Activated naive CD4-positive, alpha-beta T cell (primary cell): ENCODE measurements at places on chromosomes 6 and 20.

- DNase-seq, result no peak
These were observed 16.8 kb upstream of the SIRPG start for GRCh38 chr20:1674361-1674760.

GRCh38 chr6:80508885-80509630 lies 402.6 kb downstream of the BCKDHB start:
- no peak for DNase-seq

GRCh38 chr20:53575481-53576194 lies 18.0 kb downstream of the ZNF217 start:
- no peak for DNase-seq

DNA sequence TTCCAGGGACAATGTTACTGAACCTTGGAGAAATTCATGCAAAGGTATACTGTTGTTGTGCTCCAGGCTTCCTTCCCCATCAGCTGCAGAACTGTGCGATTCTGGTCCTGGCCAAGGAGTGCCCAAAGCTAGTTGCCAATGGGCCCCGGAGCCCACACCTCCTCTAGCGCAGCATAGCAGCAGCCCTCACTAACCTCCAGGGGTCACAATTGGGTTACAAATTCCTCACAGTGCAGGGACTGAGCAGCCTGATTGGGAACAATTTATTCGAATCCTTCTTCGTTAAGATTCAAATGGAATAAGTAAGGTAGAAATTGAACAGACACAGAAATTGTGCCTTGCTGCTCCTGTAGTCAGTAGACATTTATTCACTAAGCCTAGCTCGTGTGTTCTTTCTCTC lies 284.9 kb downstream of the PRKN start:
- DNase-seq, result no peak

DNA sequence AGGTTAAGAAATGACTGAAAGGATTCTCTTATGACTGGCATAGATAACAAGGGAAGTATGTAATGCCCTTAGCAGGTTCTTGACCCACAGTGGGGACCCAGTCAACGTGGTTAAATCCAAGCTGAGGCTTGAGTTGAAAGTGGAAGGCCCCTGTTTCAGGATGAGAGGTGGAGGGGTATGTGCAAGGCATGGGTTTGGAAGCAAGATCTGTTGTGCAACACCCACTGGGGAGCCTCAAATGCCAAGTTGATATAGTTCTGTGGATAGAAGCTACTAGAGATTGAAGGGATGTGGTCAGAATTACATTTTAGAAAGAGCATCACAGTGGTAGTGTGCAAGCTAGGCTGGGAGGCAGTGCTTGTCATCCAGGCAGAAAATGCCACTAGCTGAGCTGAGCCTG lies 5.1 kb downstream of the PABPC1L start:
- DNase-seq, result no peak

- no peak for DNase-seq
These were observed 220.2 kb downstream of the ATXN1 start for GRCh38 chr6:16540804-16541752.

GRCh38 chr6:33076406-33076934 lies 680 bp downstream of the HLA-DPB1 start:
- no peak for DNase-seq

- DNase-seq, result no peak
These were observed 25.6 kb downstream of the BLTP3A start for GRCh38 chr6:34817446-34817845.

- DNase-seq, result no peak
These were observed 205.5 kb downstream of the MMUT start for GRCh38 chr6:49257549-49257948.

DNA sequence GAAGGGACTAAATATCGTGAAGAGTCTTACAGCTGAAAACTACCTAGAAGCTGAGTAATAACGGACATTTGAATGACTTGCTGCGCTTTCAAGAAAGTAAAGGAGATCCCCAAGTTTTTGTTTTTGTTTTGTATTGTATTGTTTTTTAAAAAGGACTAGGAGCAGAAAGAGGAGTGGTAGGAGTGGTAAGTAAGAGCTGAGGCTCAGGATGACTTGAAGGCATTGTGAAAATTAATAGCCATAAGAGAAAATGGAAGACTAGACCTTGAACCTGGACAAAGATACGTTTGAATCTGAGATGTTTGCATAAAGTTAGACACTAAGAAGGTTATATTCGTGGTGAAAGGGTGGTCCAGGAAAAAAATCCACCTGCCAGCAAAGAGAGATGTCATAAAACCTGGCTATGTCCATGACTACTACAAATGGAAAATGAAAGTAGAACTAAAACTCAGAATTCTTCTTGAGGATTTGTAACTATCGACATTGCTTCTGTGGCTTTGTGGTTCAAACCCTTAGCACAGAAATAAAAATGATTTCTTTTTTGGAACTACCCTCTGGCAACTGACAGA lies 824.8 kb upstream of the FLRT3 start:
- DNase-seq, result no peak

- DNase-seq, result no peak
These were observed 11.3 kb downstream of the PPP1R3G start for GRCh38 chr6:5096482-5096881.

DNA sequence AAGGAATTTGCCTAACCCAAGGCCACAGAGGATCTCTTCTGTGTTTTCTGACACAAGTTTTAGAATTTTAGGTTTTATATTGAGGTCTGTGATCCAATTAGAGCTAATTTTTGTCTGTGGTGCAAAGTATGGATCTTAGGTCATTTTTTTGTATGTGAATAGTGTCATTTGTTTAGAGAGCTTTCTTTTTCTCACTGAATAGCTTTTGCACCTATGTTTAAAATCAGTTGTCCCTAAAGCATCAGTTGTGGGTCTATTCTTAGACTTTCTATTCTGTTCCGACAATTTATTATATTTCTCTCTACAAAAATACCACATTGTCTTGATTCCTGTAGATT lies 341 bp upstream of the MCM9 start:
- no peak for DNase-seq

DNA sequence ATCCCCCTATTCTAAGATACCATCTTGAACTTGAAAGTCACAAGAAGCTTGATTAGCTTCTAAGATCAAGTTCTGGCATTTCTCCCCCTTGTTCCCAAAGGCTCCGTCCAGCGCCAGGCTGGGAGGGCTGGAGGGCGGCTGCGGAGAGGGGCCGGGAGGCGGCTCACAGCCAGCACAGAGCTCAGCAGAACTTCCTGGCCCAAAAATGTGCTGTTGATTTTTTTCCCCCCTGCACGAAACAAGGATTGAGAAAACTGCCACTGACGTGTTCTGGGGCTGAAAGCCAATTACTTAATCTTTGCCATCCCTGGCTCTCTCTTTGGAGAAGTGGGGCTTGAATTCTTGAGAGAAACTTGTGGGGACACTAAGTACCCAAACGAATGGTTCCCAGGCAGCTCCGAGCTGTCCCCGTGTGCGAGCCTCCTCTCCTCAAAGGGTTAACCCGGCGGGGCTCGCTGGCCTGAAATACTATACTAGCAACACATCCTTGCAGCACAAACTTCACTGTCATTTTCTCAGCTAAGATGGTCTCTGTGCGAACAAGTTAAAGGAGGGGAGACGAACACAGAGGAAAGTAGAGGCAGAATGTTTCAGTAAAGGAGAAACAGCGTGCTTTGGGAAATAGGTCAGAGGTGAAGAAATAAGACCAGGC lies 452 bp downstream of the TRAF3IP2 start:
- no peak for DNase-seq

DNA sequence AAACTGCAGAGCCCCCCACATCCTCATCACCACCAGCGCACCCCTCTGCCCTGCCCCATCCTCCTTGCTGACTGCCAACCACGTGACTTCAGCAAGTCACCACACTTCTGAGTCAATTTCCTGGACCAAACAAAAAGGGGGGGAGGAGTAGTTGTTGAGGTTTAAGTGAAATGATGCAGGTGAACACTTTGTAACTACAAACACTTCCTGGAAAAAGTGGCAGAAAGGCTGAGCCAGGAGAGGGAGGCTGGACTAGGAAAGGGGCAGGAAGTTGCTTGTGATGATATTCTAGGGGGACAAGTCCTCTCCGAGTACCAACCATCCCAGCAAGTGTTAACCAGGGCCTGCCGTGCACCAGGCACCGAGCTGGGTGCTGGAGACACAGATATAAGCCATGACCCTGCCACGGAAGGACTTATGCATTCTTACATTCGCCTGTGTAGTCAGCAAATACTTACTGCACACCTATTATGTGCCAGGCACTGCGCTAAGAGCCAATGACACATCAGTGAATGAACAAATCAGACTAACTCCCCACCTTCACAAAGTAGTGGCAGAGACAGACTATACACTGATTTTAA lies 67.3 kb downstream of the PREX1 start:
- peak; percentile 45 for DNase-seq

GRCh38 chr20:48622421-48622820 lies 205.4 kb downstream of the PREX1 start:
- no peak for DNase-seq

DNA sequence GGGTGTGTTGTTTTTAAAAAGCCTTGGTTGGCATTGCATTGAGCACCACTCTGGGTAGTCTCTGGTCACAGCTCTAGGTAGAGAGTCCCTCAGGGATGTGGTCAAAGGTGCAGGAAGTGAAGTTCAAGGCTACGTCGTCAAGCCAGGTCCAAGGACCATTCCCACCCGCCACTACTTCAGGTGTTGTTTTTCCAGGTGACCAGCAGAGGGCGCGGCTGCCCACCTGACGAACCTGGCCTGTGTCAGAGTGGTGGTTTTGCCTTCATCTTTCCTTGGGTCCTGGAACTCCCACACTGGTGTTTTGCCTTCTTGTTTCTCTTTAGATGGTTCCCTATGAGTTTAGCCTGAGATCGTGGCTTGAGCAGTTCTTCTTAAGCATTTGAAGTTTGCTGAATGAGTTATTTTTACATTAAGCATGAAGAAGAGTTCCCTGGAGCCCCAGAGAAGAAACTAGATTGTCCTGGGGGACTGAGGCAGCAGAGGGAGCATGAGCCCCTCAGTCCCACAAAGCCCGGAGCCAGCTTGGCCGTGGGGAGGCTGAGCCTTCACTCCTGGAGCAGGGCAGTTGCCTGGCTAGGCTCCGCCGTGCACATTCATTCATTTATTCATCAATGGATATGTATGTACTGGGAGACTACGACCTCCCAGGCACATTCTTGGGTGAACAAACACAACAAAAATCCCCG lies 5.6 kb upstream of the PHACTR3 start:
- DNase-seq, result no peak

DNA sequence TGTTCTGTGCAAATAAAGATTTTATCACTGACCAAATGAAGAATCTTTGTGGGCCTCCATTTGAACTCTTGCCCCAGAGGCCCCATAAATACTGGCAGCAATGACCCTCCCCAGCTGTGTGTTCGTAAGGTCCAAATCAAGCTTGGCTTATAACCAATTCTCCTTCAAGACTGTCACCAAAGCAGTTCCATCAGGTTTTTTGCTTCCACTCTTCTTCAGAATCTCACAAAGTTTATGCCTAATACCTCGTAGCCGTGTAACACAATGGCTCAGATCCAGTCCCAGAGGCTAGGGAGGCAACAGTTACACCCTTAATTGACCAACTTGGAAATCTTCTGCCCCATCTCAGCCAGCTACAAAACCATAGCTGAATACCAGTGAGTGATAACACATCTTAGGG lies 120.5 kb downstream of the HIVEP2 start:
- DNase-seq, result no peak

DNA sequence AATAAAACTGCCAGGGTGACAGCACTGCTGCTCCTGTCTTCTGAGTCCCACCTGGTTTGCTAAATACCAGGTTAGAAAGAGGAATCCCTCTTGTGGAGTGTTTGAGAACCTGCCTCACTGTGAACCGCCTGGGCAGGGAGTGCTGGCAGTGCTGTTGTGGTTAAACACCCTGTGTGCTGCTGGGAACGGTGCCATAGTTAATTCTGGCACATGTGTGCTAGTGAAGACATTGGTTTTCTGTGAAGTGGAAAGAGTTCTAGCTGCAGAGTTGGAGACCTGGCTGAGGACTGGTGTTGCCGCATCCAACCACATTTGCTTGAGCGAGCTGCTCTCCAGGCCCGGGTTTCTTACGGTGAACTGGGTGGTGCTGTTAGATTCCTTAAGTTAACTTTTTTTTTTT lies 72.7 kb downstream of the IGF2R start:
- no peak for DNase-seq

DNA sequence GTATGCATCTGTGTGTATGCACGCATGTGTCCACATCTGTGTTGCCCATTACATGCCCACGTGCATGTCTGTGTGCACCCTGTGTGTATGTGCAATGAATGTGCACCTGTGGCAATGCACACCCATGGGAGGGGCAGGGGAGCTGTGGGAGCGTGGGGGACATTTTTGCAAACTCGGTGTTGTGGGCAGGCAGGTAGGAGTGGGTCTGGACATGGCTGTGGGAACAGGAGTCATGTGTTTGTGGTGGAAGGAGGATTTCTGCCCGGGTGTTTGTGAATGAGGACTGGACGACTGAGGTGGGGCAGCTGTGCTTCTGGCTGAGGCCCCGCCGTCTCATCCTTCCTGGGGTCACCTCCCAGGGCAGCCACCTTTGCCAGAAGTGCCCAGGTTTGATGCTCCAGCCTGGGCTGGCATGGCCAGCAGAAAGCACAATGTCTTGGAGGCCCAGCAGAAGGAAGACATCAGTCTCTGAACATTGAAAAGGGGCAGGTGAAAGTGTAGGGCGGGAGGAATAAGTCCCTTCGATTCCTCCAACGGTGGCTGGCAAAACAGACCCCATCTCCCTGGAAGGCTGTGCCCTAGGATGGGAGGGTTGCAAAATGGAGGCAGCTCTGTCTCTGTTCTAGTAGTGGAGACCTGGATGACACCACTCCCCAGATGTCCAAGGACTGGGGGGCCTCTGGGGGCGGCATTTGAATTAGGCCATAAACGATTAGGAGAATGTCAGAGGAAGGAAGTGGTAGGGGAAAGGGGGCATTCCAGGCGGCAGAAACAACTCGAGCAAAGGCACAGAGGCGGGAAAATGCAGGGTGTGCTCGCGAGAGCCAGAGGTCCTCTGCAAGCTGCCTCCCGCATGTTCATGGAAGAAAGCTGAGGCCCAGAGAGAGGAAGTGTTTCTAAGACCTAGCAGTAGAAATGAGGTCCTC lies 19.1 kb upstream of the ARMC12 start:
- no peak for DNase-seq

GRCh38 chr6:110874880-110875547 lies 429 bp downstream of the AMD1 start:
- peak; percentile 59 for DNase-seq

DNA sequence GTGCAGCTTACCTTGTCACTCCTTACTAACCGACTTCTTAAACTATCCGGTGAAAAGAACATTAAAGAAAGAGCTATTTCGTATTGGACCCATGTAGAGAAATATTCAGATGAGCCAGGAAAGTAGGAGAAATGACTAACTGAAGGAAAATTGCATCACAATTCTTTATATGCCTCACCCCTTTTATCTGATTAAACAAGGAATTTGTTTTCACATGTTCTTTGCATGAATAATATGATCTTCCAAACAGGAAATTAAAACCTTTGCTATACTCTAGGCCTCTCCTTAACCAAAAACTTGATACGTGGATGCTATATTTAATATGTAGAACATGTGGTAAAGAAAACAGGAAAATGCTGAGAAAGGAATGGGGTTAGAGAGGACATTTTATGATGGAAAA lies 41.9 kb upstream of the LRRC1 start:
- no peak for DNase-seq

GRCh38 chr6:56541741-56542360 lies 100.8 kb downstream of the DST start:
- no peak for DNase-seq

GRCh38 chr6:154937306-154938220 lies 57.6 kb upstream of the TIAM2 start:
- no peak for DNase-seq
